ENCODE measurements at places on chromosomes 12 and 14.

GRCh38 chr14:72503696-72504368 is 390.1 kb downstream of the DPF3 start:
- no peak for DNase-seq

DNA sequence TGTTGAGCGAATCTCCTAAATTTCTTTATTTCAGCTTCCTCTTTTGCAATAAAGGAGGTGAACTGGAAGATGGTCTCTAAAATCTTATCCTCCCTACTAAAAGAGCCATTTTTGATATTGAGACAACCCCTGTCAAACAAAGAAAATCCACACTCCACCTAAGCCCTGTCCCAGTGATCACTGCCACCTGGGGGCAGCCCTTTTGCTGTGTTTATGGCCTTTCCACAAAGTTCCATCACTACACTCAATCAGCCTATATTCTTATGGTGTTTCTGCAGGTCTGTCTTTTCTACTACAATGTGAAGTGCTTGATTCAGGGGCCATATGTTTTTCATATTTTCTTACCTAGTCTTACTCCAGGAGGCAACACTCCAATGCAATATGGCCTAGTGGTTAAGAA is 163.7 kb downstream of the BMP4 start:
- no peak for DNase-seq

DNA sequence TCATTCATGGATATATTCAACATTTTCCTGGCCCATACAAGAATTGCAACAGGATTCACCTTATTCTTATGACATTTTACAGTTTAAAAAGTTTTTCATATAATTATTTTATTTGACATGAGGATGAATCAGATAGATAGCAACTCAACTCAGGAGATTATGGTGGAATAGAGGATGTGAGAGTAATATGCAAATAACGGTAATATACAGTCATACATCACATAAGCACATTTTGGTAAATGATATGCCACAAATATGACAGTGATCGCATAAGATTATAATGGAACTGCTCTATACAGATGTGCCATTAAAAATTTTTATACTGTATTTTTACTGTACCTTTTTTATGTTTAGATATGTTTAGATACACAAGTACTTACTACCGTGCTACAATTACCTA is 24.1 kb upstream of the CRADD start:
- DNase-seq = no peak

- no peak for DNase-seq
These were observed 20.3 kb upstream of the SYCP3 start for GRCh38 chr12:101759396-101760047.

DNA sequence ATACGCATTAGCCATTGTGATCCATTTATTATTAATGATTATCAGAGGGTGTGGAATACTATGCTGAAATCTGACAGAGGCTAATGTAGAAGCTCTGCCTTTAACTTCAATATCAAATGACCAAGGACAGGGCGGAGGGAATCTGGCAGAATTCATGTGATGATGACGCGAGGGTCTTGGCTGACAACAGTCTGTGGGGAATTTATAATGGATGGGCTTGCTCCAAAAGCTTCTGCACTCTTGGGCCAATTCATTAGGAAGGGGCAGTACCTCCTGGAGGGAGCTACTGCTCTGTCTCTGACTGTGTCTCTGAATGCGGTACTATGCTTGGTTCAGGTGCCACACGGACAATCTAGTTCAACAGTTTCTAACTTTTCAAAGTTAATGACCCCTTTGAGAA is 46.2 kb downstream of the GALNT8 start:
- no peak for DNase-seq

DNA sequence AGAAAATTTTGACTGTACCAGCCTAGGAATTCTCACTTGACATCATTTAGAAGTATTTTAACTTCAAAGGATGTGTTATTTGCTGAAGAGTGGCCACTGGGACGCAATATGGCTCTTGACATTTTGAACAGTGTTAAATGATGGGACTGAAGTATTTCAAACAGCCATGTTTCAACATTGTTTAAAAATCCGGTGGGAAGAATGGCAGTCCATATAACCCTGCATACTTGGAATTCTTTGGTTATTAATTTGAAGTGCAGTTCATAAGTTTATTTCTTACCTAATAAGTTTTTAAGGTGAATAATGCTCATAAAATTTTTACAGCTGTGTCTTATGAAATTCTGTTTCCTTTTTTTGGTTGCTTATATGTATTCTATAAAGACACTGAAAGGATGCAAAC is 8.3 kb downstream of the TMTC2 start:
- DNase-seq = no peak

DNA sequence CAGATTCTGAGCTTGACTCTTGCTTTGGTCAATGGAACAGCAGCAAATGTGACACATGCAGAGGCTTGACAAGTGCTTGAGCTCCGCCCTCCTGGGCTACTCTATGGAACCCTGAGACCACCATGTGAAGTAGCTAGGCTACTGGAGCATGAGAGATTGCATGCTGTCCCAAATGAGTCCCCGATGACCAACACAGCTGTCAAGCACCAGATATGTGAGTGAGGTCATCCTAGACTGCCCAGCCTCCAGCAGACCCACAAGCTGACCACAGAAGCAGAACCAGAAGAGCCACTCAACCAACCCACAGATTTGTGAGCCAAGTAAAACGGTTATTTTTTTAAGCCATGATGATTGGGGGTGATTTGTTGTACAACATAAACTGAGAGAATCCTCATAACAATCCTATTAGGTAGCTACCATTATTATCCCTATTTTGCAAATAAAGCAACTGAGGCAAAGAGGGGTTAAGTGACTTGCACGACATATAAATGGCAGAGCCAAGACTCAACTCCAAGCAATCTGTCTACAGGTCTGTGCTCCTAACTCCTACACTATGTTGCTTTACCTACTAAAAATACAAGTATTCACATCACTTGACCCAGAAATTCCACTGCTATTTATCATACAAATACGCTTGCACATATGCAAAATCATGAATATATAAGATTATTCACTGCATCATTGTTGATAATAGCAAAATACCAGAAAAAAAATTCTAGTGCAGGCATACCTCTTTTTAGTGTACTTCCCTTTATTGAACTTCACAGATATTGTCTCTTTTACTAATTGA is 136.2 kb downstream of the NDUFA12 start:
- DNase-seq = no peak

DNA sequence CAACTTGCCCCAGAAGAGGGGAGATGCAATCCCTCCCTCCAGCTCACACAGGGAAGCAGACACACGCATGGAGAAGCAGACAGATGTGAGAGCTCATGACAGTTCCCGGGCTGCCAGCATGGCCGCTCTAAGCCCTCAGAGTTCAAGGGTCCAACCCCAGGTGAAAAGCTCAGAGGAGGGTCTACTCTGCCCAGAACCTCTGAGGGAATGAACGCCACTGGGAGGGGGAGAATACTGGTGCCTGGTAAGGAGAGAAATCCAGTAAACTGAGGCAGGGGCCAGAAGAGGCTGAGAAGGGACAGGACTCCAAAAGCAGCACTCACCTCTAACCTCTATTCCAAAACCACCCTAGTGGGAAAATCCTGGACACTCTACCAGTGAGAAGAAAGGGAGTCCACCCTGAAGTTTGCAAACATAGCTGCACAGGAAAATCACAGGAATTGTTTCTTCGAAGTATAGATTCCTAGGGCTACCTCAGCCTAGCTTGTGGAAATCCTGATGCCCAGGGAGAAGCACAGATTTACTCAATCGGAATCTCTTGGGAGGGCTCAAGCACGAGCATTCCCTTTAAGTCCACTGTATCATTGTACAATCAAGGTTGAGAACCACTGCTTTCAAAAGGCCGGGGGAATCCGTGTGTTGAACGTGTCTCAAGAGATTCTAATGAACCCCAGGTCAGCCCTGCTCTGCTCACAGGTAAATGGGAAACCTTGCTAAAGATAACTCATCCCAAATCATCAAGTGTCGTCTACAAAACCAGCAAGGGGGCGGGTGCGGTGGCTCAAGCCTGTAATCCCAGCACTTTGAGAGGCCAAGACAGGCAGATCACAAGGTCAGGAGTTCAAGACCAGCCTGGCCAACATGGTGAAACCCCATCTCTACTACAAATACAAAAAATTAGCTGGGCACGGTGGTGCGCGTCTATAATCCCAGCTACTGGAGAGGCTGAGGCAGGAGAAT is 34.3 kb upstream of the PLEKHG6 start:
- DNase-seq = no peak

DNA sequence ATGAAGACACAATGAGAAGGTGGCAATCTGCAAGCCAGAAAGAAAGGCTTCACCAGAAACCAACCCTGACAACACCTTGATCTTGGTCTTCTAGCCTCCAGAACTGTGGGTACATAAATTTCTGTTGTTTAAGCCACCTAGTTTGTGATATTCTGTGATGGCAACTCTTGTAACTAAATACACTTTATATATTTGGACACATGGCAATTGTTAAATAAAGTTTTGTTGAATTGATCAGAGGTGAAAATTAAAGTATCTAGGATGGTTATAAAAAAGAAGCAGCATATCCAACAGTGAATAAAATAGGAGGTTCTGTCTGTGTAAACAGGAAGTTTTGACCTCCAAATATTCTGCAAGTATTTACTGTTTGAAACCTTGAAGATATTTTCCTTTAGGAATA is 516.3 kb downstream of the SOX5 start:
- no peak for DNase-seq

DNA sequence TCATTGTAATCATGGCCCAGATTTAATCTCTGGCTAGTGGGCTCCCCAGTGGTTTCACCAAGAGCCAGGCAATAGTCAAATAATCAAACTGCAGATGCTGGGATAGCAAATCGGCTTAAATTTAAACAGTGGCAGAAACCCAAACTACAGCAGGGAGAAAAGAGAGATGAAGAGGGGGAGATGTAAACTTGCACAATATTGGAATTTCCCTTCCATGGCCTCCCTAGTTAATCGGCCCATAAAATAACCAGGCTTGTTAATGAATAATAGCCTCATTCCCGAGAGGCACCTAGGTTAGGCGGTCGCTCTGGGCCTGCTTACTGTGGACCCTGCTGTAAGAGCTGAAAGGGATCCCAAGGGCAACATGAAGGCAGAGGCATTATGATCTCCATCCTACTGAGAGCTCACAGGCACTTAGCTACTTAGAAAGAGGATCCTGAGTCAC is 116.2 kb downstream of the NUAK1 start:
- no peak for DNase-seq

DNA sequence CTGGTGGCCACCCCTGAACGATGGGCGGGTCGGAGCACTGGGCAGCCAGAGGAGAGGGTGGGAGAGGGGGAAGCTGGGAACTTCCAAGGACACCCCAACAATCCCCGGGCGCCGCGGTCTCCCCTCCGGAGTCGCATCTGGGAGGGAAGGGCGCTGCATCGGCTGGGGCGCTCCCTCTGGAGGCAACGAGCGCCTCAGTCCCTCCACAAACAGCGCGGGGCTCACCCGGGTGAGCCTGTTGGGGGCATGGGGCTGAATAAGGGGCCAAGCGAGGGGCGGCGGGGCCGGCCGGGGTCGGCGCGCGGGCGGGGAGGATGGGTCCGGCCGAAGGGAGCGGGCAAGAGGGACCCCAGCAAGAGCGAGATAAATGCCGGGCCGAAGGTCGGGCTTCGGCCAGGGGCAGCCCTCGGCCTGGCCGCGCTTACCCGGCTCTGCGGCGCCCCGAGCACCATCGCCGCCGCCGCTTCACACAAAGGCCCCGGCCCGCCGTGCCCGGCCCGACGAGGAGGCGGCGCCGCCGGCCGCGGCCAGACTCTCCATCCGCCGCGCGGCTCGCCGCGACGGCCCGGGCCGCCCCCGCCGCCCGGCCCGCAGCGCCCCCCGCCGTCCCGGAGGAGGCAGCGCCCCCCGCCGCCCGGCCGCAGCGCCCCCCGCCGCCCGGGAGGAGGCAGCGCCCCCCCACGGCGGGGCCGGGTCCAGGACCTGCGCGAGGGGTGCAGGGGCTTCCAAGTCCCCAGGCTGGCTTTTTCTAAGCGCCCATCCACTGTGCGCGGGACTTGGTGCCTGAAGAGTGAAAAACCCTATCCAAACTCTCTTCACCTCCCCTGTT is at the start of gene ZBTB39:
ZBTB39 (minus strand) TSS at position 567 of the 829 bp plus-strand sequence. CDS start 1,629 bp downstream, outside the sequence.
- DNase-seq = peak; percentile 37

DNA sequence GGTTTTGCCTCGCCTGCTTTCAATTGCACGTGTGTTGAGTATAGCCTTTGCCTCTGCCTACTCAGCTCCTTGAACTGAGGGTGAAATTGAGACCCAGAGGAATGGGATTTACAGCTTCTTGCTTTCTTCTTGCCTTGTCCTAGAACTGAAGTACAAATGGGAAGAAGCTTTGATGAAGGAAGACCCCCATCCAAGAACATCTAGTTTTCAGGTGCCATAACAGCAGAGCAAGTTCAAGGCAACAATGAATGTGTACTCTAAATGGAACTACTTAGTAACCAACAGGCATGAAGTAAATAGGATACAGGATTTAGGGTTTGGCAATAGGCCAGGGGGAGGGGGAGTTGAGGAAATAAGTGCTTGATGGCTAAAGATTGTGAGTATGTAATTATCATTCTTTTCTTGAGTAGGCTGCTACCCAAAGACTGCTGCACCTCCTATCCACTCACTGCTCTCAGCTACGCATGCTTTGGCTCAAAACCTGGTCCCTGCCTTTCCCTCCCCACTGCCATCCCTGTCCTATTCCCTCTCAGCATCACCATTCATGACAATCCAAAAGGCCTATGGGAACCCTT is 2.1 kb downstream of the GPX2 start:
- DNase-seq = no peak

GRCh38 chr14:21978184-21978998 is 304.8 kb upstream of the OR4E1 start:
- peak; percentile 23 for DNase-seq

GRCh38 chr12:30531731-30532678 is 163.7 kb downstream of the IPO8 start:
- DNase-seq = no peak

DNA sequence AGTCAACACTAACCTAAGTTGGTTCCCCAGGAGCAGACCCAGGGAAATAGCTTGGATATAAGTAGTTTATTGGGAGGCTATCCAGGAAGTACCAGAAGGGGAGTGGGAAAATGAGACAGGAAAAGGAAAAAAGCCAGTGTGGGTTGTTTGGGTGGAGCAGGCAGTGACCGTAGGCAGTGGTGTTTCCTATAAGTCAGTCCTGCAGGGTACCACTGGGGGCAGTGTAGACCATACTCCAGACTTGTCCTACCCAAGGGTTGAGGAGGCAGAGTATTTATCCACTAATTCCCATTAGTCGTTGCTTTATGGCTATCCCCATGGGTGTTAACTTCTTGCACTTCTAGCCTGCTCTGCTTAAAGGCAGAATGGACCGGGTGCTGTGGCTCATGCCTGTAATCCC is 6.4 kb upstream of the CCDC60 start:
- DNase-seq = no peak

DNA sequence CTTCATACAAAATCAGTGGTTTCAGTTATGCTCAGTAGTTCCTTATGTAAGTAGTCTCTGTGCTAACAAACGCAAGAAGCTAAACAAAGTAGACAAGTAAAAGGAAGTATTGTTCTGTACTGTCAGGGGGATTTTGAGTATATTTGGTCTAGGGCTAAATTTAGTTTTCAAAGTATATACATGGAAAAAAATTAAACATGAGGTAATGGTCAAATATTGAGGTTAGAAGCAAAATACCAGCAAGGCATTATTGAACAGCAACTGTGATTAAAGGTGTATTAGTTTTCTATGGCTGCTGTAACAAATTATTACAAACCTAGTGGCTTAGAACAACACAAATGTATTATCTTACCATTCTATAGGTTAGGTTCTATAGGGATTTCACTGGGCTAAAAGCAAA is 18.8 kb downstream of the GNG2 start:
- DNase-seq = no peak

All from stimulated activated CD8-positive, alpha-beta memory T cell treated with anti-CD3 and anti-CD28 coated beads, Interleukin-7, amount 100 ng/mL, for 1 hour (primary cell).